Tibial nerve (tissue), 4 donors: ENCODE measurements at places on chromosomes 11 and 22. TPM values are rescaled to one million over a fixed set of nuclear protein-coding genes. Genes with fewer than 3 reads are reported as not detected.
A peak's percentile ranks its signal among the peaks of the same experiment; 100 is the strongest.

DNA sequence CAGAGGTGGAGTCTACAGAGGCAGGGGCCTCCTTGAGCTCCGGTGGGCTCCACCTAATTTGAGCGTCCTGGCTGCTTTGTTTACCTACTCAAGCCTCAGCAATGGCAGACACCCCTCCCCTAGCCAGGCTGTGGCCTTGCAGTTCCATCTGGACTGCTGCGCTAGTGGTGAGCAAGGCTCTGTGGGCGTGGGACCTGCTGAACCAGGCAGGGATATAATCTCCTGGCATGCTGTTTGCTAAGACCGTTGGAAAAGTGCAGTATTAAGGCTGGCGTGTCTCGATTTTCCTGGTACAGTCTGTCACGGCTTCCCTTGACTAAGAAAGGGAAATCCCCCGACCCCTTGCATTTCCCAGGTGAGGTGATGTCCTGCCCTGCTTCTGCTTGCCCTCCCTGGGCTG lies 77.7 kb downstream of the GDPD4 start:
- DNase-seq, result no peak
- H3K4me3 ChIP-seq, result no peak overlapping the region
- no peaks in the 10 kb centered on the region for H3K4me1 ChIP-seq
- H3K27ac ChIP-seq, result no peak overlapping the region
- no peaks in the 10 kb centered on the region for H3K36me3 ChIP-seq

Gene WNT7B
- total RNA-seq, result not detected

DNA sequence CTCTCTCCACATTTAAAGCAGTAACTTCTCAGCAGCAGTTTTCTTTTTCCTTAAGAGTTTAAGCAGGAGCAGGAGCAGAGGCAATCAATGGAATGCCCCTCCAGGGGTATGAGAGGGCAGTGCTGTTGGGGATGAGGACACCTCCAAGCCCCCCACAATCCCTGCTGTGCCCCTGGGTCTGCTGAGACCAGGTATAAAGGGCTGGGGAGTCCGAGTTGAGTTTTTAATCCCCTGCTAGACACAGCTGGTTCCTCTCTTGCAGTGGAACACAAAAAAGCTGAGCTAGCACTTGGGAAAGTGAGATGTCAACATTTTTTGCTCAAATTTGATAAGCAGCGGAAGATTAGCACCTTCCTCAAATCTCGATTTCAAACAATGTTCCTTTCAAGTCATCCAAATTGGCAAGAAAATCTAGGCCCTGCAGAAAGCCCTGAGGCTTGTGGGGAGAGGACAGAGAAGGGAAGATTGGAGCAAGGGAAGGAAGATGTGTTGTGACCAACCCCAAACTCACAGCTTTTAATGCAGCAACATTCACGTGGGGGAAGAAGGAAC lies 581.9 kb downstream of the SOX6 start:
- no peaks in the 10 kb centered on the region for H3K36me3 ChIP-seq
- DNase-seq, result no peak
- H3K4me3 ChIP-seq, result no peak overlapping the region
- H3K4me1 ChIP-seq, result no peaks in the 10 kb centered on the region
- H3K27me3 ChIP-seq, result no peaks in the 10 kb centered on the region

DNA sequence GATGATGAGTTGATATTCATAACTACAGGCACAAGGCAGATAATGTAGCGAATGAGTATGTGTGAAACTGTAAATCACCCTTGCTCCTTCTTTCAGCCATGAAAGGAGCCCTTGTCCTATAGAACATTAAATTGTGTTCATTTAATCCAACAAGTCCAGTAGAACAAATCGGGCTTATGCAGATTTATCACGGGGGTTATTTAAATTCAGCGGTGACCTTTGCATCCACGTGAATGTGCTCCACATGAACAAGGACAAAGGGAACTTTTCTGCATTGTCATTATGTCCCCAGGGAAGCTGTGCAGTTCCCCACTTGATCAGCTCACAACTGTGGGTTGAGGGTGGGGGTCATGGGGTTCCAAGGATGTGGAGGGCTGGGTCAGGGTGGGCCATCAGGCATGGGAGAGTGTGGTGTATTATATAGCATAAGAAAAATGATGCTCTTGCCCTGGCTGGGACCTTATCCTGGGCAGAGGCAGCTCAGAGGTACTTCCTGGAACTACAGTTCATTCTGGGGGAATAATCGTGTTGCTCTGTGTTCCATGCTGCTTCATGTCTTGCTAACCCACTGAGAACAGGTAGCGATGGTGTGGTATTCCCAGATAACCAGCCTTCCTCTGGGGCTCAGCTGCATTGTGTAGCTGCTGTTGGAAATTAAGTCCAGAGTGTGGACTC lies 306.6 kb downstream of the FAT3 start:
- no peak overlapping the region for H3K27ac ChIP-seq
- no peaks in the 10 kb centered on the region for H3K27me3 ChIP-seq
- H3K4me1 ChIP-seq, result no peaks in the 10 kb centered on the region
- H3K4me3 ChIP-seq, result no peak overlapping the region
- H3K36me3 ChIP-seq, result no peaks in the 10 kb centered on the region

DNA sequence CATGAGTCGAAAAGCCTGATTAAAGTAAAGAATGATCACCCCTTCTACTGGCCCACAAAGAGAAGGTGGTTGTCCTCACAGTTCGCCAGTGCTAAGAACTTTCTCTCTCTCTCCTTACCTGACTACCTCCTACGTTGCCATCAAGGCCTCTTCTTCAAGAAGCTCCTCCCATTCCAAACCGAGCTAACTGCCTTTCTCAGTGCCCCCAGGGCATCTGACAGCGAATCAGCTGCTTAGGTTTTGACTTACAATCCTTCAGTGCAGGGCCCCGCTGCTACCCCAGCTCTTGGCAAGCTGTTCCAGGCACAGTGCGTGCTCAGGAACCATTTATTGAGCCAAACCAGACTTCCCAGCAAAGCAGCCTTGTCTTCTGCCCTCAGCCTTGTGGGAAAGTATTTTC lies 5.8 kb downstream of the VSTM5 start:
- H3K4me1 ChIP-seq, result no peaks in the 10 kb centered on the region
- no peak overlapping the region for H3K4me3 ChIP-seq
- H3K27me3 ChIP-seq, result no peaks in the 10 kb centered on the region
- no peak overlapping the region for H3K27ac ChIP-seq
- no peak for DNase-seq
- H3K36me3 ChIP-seq, result no peaks in the 10 kb centered on the region

DNA sequence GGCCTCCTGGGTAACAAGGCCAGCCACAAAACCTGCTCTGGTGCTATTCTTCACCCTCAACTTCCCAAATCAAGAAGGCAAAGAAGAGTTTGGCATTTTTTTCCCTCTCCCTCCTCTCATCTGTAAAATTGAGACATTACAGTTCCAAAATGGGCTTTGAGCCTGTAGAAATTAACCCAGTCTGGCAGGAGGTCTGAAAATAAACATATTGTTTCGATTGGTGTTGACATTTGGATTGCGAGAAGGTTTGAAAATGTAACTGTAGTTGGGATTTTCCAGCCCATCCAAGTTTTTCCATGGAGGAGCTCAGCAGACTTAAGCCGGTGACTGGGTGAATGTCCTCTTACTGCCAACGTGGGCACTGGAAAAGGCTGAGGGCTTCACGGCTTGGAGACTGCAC lies 35.0 kb upstream of the ALX4 start:
- no peaks in the 10 kb centered on the region for H3K36me3 ChIP-seq
- no peaks in the 10 kb centered on the region for H3K4me1 ChIP-seq
- DNase-seq, result no peak
- no peak overlapping the region for H3K4me3 ChIP-seq
- H3K27ac ChIP-seq, result no peak overlapping the region

DNA sequence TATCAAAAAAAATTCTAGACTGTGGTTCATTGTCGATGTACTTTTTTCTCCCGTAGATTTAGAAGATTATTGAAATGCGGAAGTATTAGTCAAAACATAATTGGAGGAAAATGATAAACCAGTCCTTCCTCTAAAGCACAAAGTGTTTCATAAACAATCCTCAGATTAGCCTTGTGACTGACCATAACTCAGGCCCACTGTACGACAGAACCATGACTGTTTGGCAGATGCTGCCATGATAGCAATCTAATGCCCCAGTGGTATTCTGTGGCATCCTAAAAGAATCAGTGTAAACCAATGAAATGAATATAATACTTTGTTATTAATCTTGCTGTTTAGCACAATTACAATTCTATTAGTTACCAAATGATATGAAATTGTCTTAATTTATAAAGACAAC lies 127.0 kb upstream of the CTSC start:
- no peaks in the 10 kb centered on the region for H3K36me3 ChIP-seq
- H3K4me3 ChIP-seq, result no peak overlapping the region
- DNase-seq, result no peak
- no peak overlapping the region for H3K27ac ChIP-seq
- H3K27me3 ChIP-seq, result no peaks in the 10 kb centered on the region

Gene F2
- total RNA-seq, result not detected

Gene OR8B4
- not detected for total RNA-seq

Gene PRODH
- 48.3 TPM for total RNA-seq

- DNase-seq, result no peak
- H3K4me3 ChIP-seq, result no peak overlapping the region
Observed at GRCh38 chr11:121334973-121335710, 42.6 kb downstream of the SC5D start.

- no peak overlapping the region for H3K27ac ChIP-seq
- H3K27me3 ChIP-seq, result no peaks in the 10 kb centered on the region
- H3K4me1 ChIP-seq, result no peaks in the 10 kb centered on the region
- H3K4me3 ChIP-seq, result no peak overlapping the region
Observed at GRCh38 chr11:97544431-97544830, 1154.6 kb downstream of the JRKL start.

- no peaks in the 10 kb centered on the region for H3K4me1 ChIP-seq
- H3K27me3 ChIP-seq, result no peaks in the 10 kb centered on the region
- H3K27ac ChIP-seq, result no peak overlapping the region
- DNase-seq, result no peak
- no peaks in the 10 kb centered on the region for H3K36me3 ChIP-seq
- H3K4me3 ChIP-seq, result no peak overlapping the region
Observed at GRCh38 chr11:93663021-93663420, 1.5 kb downstream of the CEP295 start.

Gene RBX1
- 37.1 TPM for total RNA-seq

Gene OR52I2
- not detected for total RNA-seq

DNA sequence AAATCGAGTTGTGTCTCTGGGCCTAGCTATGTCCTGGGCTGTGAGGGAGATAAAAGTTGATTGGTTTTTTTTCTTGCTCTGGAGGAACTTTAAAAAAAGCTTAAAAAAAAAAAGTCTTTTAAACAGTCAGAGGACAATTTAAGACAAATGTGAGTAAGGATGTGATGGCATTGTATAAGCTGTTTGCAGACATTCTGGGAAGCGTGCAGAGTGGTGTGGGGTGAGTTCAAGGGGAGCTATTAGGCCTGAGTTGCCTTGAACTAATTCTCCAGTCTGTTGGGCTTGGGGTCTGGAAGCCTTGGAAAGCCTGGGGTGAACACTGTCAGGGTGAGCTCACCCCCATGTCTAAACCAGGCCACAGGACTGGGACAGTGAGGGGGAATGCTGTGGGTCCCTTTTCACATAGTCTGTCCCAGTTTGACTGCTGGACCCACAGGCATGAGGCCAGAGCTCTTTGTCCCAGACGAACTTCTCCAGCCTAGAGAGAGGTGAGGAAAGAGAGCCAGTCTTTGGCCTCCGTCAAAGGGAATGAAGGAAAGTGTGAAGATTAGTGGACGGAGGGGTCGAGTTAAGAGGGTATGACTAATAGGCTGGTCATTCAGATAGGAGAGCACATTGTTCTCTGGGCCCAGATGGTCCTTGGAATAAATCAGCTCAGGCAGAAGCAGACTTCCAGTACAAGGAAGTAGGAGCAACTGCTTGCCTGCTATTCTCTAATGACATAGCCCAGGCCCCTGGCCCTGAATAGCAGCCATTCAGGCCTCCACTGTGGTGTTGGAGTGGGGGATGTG lies 76.4 kb upstream of the NNMT start:
- no peak for DNase-seq
- no peak overlapping the region for H3K27ac ChIP-seq
- H3K27me3 ChIP-seq, result no peaks in the 10 kb centered on the region
- peaks cover 2% of the 10 kb centered on the region for H3K36me3 ChIP-seq
- H3K4me3 ChIP-seq, result no peak overlapping the region

GRCh38 chr11:103633068-103633788 lies 403.2 kb upstream of the DDI1 start:
- no peak overlapping the region for H3K4me3 ChIP-seq
- H3K27me3 ChIP-seq, result no peaks in the 10 kb centered on the region
- H3K27ac ChIP-seq, result no peak overlapping the region
- H3K36me3 ChIP-seq, result no peaks in the 10 kb centered on the region
- peaks cover 3% of the 10 kb centered on the region for H3K4me1 ChIP-seq

DNA sequence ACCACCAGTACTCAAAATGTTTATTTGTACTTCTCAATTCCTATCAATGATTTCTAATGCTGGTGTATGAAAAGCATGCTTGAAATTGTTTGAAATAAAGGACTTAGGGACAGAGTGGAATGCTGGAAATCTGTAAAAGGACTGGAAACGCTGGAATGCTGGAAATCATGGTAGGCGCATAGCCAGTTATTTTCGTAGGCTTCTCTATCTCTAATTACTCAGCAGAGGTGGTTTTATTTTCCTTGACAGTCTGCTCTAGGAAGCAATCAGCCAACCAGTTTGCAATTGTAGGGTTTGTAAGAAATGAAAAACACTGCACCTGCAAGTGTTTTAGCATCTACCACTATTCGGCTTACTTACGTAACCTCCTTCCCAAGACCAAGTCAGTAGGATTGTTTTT lies 788 bp downstream of the LIN7C start:
- H3K4me1 ChIP-seq, result peaks cover 24% of the 10 kb centered on the region
- DNase-seq, result no peak
- peak overlapping the region; percentile 91 for H3K27ac ChIP-seq
- peak overlapping the region; percentile 83 for H3K4me3 ChIP-seq
- H3K36me3 ChIP-seq, result no peaks in the 10 kb centered on the region

Gene LRRC32
- total RNA-seq, result 45.0 TPM

DNA sequence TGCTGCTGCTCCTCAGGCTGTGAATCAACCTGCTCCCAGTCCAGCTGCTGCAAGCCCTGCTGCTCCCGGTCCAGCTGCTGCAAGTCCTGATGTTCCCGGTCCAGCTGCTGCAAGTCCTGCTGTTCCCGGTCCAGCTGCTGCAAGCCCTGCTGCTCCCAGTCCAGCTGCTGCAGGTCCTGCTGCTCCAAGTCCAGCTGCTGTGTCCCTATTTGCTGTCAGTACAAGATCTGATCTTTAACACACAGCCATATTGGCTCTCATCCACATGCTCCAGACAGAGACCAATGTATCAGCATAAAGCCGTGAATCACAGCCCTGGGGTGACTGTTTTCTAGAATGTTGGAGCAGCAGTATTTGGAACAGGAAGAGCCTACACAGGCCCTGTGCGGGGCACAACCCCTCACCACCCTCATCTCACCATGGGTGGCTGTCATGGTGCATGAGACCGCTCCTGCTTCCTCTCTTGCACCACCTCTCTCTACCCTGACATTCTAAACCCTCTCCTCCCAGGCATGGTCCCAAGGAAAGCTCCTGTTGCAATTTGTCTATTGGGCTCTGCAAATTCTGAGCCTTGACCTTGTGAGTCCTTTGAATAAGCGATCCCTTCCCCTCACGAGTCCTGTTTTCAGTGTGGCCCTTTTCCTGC lies 3.5 kb downstream of the KRTAP5-10 start:
- H3K4me3 ChIP-seq, result no peak overlapping the region
- no peaks in the 10 kb centered on the region for H3K36me3 ChIP-seq
- no peak for DNase-seq
- H3K27ac ChIP-seq, result no peak overlapping the region
- no peaks in the 10 kb centered on the region for H3K4me1 ChIP-seq
- H3K27me3 ChIP-seq, result no peaks in the 10 kb centered on the region

- no peaks in the 10 kb centered on the region for H3K36me3 ChIP-seq
- H3K4me1 ChIP-seq, result no peaks in the 10 kb centered on the region
- H3K27ac ChIP-seq, result no peak overlapping the region
- no peaks in the 10 kb centered on the region for H3K27me3 ChIP-seq
Observed at GRCh38 chr22:24209687-24210086, 28.4 kb downstream of the SUSD2 start.

GRCh38 chr22:42560781-42561180 lies 7.0 kb downstream of the SERHL2 start:
- H3K4me3 ChIP-seq, result no peak overlapping the region
- DNase-seq, result no peak
- H3K27ac ChIP-seq, result no peak overlapping the region
- no peaks in the 10 kb centered on the region for H3K4me1 ChIP-seq
- no peaks in the 10 kb centered on the region for H3K27me3 ChIP-seq
